ENCODE measurements at places on chromosomes 5 and 9. TPM values are rescaled to one million over a fixed set of nuclear protein-coding genes. Genes with fewer than 3 reads are reported as not detected.
A peak's percentile ranks its signal among the peaks of the same experiment; 100 is the strongest.

DNA sequence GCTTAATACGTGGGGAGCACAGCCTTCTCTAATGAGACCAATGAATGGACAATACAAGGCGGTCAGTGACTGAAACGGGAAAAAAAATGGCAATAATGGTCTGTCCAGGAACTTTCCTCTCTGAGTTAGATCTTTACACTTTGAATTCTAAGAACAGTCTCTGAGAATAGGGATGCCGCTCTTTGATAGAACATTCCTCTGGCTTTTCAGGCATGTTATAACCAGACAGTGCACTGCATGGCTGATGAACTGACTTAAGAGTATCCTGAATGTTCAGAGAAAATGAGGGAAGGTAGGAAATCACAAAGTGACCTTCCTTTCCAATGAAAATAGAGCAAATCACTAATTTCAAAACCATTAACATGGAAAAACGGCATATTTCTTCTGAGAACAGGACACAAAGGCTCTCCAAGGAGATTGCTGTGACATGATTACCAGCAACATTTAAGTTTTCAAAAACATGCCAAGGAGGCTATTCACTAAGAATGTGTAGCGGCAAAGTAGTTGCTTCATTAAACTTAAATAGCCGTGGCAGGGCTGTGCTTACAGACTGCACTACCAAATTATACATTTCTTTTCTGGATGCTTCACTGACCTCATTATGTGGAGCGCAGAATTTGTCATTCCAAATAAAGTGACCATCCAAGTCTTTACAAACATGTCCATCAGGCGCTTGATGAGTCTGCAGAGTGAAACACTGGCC lies 105.9 kb downstream of the MARCHF3 start:
- DNase-seq: no peak

The PRRX2 gene
- total RNA-seq: not detected

The C5 gene
- 4.0 TPM for total RNA-seq

GRCh38 chr5:123036391-123037103 lies at the start of gene PPIC:
Gene PPIC, minus strand, starts transcription at chr5:123036725. Its CDS starts 100 bp downstream, at chr5:123036625.
- peak; percentile 76 for DNase-seq

GRCh38 chr5:1875281-1875842 lies 7.4 kb downstream of the IRX4 start:
- no peak for DNase-seq

GRCh38 chr5:7668627-7669026 lies 182.3 kb downstream of the CFAP90 start:
- DNase-seq: no peak

The RGMB gene
- 105 TPM for total RNA-seq

The C8G gene
- total RNA-seq: not detected

- DNase-seq: no peak
These were observed 509.3 kb downstream of the NR2F1-AS1 start for GRCh38 chr5:93071710-93072109.

DNA sequence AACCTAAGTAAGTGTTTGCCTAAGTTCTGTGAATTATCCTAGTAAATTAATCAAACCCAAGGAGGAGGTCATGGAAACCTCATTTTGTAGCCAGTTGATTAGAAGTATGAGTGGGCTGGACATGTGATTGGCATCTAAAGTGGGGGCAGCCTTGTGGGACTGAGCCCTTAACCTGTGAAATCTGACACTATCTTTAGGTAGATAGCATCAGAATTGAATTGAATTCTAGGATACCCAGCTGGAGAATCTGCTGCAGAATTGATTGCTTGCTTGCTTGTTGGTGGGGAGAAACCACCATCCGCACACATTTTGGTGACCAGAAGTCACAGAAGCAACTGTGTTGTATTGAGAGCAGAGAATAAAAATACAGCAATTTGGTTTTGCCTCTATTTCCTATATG lies 97.0 kb downstream of the FBXL7 start:
- no peak for DNase-seq

The GARIN3 gene
- not detected for total RNA-seq

The DPP7 gene
- total RNA-seq: 81.8 TPM

DNA sequence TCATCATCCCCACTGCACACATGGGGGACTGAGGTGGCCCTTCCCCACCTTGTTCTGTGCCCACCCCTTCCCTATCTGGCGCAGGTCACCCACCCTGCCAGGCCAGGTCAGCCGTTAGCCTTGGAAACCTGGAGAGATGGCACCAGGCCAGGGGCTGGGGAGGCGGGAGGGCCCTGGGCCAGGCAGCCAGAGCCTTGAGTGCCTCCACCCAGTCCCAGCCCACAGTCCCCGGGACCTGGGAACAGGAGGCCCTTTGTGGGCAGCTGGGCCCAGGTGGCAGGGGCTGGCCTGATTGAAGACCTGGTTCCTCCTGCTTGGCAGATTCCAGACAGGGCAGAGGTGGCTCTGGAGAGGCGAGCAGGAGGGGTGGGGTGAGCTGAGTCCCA lies 70.6 kb downstream of the LRSAM1 start:
- no peak for DNase-seq

The AQP3 gene
- total RNA-seq: 16.4 TPM

- DNase-seq: no peak
These were observed 50.2 kb upstream of the STARD4 start for GRCh38 chr5:111562561-111562960.

- DNase-seq: no peak
These were observed 383.4 kb downstream of the TMEM38B start for GRCh38 chr9:106077731-106078130.

The IFNB1 gene
- total RNA-seq: not detected

DNA sequence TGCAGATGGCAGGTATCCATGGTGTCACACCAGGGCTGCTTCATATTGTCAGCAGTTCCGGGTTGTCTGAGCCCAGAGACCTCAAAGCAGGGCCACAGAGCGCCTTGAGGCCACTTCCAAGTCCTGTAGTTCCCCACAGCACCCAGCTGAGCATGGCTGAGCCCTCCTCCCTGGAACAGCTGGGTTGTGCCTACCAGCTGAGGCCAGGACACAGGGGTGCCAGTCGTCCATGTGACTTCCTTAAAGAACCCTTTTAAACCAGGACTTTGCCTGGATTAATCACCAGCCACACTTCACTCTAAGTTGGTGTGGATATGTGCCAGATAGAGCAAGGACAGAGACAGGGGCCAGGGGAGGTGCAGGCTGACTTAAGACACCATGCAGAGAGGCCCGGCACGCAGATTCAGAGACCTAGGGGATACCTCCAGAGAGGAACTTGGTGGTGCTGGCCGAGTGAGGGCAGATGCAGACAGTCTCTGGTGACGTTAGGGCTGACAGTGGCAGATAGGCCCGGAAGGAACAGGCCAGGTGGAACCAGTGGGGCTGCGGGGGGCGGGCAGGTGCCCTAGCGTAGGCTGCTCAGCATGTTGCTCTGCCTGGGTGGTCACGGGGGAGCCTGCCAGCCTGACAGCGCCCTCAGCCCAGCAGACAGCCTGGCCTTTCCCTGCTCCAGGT lies 142.7 kb downstream of the CACNA1B start:
- DNase-seq: no peak

GRCh38 chr9:24118190-24118589 lies 292.1 kb upstream of the ELAVL2 start:
- no peak for DNase-seq

DNA sequence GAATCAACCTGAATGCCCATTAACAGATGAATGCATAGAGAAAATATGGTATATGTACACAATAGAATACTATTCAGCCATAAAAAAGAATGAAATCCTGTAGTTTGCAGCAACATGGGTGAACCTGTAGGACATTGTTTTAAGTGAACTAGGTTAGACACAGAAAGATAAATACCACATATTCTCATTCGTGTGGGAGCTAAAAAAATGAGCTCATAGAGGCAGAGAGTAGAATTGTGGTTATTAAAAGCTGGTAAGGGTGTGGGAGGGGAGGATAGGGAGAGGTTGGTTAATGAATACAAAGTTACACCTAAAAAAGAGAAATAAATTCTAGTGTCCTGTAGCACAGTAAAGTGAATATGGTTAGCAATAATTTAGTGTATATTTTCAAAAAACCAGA lies 23.5 kb downstream of the PTTG1 start:
- no peak for DNase-seq

DNA sequence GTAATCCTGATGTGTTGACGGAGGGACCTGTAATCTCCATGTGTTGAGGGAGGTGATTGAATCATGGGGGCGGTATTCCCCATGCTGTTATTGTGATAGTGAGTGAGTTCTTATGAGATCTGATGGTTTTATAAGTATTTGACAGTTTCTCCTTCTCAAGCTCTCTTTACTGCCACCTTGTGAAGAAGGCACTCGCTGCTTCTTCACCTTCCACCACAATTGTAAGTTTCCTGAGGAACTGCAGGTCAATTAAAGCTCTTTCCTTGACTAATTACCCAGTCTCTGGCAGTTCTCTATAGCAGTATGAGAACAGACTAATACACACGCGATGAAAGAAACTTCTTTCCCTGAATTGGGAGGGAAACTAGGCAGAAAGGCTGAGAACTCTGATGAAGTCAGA lies 141.1 kb upstream of the RAD23B start:
- no peak for DNase-seq

GRCh38 chr5:213803-214395 lies 4.1 kb downstream of the CCDC127 start:
- no peak for DNase-seq

GRCh38 chr5:176897263-176897662 lies 1.9 kb downstream of the HK3 start:
- DNase-seq: peak; percentile 16

The FOXI1 gene
- total RNA-seq: not detected

DNA sequence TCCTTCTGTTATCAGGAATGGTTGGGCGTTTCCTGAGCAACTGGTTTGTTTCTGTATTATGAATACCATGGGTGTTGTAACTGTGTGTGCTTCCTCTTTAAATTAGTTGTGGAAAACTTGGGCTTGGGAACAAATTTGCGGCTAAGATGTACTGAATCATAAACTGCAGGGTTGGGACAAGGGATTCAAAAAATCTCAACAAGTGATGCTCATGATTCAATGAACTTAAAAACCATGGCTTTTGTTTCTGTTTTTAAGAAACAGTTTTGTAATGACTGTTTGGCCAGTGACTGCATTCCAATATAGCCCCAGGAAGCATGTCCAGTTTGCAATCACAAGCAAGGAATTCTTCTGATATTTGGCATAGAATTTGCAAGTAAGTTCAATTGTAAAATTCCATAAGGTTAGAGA lies 657.5 kb upstream of the WWC1 start:
- peak; percentile 88 for DNase-seq

GRCh38 chr9:95284162-95285080 lies 33.1 kb downstream of the FANCC start:
- peak; percentile 19 for DNase-seq

- no peak for DNase-seq
These were observed 1.6 kb downstream of the RAD23B start for GRCh38 chr9:107284636-107285035.

- DNase-seq: no peak
These were observed 615 bp downstream of the PSMD5 start for GRCh38 chr9:120841930-120842684.

DNA sequence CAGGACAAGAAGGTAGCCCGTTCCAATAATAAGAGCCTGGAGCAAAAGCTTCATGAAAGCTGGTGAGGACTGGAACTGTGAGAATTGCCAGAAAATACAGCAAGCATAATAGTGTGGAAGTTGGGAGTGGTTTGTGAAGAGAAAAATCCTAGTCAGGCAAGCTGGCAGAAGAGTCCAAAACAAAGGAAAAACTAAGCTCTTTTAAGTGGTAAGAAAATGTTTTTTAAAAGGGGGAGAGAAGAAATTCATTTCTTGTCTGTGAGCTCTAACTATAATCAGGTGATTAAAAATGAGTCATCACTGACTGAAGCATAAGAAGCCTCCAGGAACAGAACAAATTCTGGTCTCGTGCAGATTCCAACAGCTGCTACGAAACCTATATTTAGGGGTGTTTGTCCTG lies 102.6 kb downstream of the CAAP1 start:
- peak; percentile 90 for DNase-seq

DNA sequence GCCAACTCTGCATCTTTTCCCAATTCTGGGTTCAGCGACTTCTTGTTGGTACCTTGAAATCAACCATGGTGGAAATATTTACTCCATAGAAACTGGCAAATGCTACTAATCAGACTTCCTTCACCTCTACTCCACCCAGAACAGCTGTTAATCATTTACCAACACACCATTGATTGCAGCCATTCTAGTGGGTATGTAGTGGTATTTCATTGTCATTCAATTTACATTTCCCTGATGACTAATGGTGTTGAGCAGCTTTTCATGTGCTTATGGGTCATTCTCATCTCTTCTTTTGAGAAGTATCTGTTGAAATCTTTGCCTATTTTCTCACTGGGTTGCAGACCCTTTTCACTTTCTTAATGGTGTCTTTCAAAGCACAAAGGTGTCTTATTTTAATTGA lies 122.4 kb upstream of the MSX2 start:
- DNase-seq: no peak

GRCh38 chr5:1917830-1918487 lies 35.2 kb upstream of the IRX4 start:
- DNase-seq: no peak

The SLC34A1 gene
- not detected for total RNA-seq

GRCh38 chr9:94649100-94649819 lies 9.9 kb upstream of the FBP1 start:
- peak; percentile 47 for DNase-seq

DNA sequence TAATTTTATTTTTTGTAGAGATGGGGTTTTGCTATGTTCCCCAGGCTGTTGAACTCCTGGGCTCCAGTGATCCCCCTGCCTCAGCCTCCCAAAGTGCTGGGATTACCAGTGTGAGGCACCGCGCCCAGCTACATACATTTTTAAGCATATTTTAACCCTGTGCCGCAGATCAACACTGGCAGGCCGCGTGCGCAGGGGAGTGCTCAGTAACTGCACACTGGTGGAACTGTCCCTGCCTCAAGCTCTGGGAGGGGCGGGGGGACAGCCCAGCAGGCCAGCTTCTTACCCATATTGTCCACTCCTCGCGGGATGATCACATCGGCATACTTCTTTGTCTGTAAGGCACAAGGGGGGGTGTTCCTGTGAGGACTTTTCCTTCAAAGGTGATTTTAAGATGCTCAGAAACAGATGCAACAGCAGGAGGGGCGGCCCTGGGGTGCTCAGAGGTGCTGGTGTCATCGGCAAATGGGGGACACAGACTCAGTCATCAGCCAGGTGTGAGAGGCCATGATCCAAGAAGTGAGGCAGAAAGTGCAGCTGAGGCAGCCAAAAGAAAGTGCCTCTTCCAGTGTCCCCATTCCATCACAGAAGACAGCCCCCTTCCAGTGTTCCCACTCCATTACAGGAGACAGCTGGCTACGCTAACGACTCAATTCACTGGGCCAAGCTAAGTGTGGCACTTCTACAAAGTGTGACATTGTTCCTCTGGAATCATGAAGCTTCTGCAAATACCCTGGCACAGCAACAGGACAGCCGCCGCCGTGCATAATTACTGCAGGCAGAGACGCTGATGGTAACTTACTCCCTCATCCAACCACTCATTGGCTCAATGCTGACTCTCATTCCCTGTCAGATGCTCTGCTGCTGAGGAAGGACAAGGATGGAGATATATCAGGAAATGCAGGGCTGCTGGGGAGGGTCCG lies 5.2 kb downstream of the UCK1 start:
- DNase-seq: no peak

DNA sequence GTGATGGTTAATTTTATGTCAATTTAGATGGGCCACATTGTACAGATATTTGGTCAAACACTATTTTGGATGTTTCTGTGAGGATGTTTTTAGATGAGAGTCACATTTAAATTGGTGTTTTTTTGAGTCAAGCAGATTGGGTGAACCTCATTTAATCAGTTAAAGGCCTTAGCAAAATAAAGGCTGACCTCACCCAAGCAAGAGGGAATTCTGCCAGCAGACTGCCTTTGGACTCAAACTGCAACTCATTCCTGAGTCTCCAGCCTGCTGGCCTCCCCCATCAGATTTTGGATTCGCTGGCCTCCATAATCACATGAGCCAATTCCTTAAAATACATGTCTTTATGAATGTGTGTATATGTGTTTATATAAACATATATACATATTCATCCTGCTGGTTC lies 282.7 kb upstream of the POU5F2 start:
- DNase-seq: no peak

- no peak for DNase-seq
These were observed 29.5 kb downstream of the POU4F3 start for GRCh38 chr5:146368137-146368536.

All from LHCN-M2 (cell line).